HT-29 (cell line): ENCODE measurements at places on chromosomes 3 and 15. TPM values are rescaled to one million over a fixed set of nuclear protein-coding genes. Genes with fewer than 3 reads are reported as not detected.

ANKUB1 gene
- not detected in 2 replicates for total RNA-seq

CACNA2D2 gene
- 0.33 and 0.42 TPM in 2 replicates for total RNA-seq

GRCh38 chr3:55172913-55173312 lies 245.1 kb upstream of the LRTM1 start:
- no peak for DNase-seq

RETNLB gene
- total RNA-seq, result 0.16 and 2.2 TPM in 2 replicates

- no peak for DNase-seq
Measured at GRCh38 chr3:64824394-64824909, 136.7 kb upstream of the ADAMTS9 start.

DNA sequence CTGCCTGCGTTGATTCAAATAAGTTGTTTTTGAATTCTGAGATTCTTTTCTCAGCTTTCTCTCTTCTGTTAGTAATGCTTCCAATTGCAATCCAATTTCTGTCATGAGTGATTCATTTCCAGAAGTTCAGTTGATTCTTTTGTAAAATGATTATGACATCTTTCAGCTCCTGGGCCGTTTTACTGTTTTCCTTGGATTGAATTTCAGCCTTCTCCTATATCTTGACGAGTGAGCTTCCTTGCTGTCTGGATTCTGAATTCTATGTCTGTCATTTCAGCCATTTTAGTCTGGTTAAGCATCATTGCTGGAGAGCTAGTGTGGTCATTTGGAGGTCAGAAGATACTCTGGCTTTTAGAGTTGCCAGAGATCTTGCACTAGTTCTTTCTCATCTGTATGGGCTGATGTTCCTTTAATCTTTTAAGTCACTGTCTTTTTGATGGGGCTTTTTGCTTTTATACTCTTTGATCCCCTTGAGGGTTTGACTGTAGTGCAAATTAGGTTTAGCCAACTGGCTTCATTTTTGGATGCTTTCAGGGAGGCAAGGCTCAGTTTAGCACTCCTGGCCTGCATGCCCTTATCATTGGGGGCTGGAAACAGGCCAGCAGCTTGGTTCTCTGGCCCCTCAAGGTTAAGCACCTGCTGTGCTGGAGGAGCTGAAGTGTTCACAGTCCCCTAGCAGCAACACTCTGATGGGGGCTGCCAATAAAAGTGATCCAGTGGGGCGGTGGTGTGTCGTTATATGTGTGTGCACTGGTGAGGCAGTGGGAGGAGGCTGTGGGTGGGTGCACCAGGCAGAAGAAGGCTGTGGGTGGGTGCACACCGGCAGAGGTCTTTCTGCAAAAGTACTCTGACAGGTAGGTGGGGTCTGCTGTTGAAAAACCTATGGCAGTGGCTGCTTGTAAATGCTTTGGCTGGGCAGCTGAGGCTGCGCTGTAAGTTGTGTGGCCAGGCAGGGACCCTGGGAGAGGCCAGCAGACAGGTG lies 51.2 kb downstream of the MCTP2 start:
- DNase-seq, result no peak

- DNase-seq, result no peak
Measured at GRCh38 chr3:169827712-169828111, 15.0 kb upstream of the LRRC34 start.

C3orf22 gene
- not detected in 2 replicates for total RNA-seq

NPTN gene
- total RNA-seq, result 108 and 110 TPM in 2 replicates

DNA sequence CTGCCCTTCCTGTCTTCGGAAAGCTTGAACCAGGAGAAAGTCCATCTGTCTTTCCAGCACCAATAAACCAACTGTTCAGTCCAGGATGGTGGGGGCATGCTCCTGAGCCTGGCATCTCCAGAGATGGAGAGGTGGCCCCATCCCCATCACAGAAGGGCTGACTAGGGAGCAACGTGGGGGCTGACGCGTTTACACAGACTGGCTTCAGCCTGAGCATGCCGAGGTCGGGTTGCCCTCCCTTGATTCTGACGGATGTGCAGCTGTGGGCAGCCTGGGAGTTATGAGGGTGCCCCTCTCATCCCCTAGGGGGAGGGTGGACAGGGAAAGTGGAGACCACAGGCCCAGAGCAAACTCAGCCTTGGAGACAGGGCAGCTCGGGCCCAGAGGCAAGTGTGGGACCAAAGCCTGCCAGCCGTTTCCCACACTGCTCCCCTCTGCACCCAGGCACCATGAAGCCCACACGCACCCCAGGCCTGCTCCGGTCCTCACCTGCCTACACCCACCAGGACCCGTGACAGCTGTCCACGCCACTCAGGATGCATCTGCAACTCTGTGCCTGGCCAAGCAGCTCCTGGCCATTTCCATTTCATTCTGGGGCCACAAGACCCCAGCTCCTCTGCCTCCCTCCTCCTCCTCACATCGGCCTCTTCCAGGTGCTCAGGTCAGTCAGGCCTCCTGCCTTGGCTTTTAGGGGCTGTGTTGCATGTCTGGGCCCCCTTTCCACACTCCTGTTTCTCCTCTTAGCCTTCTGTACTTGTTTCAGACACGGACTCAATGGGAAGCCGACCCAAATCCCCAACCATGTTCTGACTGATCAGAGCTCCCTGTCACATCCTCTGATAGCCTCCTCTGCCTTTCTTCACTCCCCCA lies 48.2 kb upstream of the SLC41A3 start:
- no peak for DNase-seq

DNA sequence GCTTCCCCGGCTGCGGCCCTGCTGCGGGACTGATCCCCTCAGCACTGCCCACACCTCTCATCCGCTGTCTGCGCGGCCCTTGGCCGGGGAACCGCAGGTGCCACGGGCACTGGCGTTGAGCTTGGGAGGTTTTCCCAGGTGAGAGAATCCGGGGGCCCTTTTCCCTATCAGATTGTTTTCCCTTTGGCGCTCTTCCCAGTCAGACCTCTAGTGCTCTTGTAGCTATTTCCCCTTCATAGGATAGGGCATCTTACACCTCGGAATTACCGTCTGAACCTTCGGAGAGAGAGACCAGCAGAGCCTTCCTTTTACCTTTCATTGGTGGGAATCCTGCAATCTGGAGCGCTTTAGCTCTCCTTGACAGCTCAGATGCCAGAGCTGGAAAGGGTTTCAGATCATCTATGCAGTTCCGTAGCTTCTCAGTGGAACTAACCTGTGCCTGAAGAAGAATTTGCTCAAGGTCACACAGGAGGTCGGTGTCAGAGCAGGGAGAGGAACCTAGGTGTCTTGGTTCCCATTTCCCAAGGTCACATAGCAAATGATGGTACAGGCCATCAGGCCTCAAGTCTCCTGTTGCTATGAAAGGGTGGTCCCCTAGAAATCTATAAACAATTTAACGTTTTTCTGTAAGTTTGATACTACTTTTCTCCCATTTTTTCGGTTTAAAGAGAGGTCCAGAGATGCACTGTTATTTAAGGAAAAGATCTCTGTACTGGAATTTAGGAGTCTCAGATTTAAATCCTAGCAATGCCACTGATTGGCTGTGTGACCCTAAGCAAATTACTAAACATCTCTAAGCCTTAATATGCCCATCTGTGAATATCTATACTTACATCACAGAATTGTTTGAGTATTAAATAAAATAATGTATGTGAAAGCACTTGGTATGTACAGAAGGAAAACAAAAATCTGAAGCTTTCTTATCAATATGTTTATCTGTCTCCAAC lies 916 bp downstream of the IDH3A start:
- DNase-seq, result peak; percentile 75

GRCh38 chr15:33086500-33087121 lies 107.9 kb downstream of the FMN1 start:
- DNase-seq, result peak; percentile 72

- DNase-seq, result no peak
Measured at GRCh38 chr3:42876940-42877720, 1.5 kb upstream of the CYP8B1 start.

GRCh38 chr15:48858401-48858800 lies 19.5 kb upstream of the EID1 start:
- DNase-seq, result no peak

DNA sequence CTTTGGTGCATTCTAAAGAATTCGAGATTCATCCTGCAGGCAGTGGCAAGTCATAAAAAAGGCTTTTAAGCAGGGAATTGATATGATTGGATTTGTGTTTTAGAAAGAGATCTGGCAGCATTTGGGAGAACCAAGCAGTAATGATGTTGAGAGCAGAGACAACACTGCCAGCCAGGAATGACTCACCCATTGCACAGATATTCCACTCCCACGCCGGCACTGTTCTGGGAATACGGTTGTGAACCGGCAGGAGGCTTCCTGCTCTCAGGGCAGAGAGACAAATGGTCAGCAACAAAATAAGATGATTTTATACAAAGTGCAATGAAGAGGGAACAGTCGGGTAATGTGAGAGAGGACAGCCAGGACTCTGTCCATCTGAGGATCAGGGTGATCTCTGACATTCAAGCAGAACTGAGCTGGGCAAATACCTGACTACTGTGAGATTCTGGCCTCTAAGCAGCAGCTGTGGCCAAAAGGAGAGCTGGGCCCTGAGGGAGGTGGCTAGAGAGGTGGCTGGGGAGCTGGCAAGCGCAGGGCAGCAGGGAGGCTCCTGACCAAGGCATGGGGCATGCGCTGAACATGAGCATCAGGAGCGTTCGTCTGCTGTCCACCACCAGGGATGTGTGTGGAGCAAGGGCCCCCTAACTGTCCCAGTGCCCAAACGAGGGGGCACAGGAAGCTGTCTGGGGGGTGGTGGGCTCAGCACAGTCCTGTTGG lies 56.1 kb upstream of the PLXNA1 start:
- DNase-seq, result no peak

GRCh38 chr3:105823149-105823867 lies 45.5 kb downstream of the CBLB start:
- DNase-seq, result peak; percentile 40

GRCh38 chr15:33393546-33393945 lies 82.8 kb downstream of the RYR3 start:
- DNase-seq, result no peak

GRCh38 chr3:158127250-158128219 lies 17.6 kb downstream of the RSRC1 start:
- no peak for DNase-seq

DNA sequence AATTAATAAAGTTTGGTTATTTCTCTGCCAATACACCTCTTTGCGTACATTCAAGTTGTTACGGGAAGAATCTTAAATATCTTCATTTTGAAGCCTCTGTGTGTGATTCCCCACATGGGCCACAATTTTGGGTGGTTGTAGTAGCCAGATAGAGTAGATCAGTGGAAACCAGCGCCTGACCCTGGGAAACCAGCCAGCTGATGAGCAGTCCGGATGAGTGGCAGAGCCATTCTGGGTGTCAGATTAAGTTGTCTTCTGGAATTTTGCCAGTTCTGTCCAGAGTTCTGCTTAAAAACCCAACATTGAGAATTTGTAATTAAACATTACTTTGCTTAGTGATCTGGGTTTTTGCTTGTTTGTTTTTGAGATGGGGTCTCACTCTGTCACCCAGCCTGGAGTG lies 49.7 kb downstream of the MRPS25 start:
- DNase-seq, result no peak

- no peak for DNase-seq
Measured at GRCh38 chr3:117545484-117545883, 835.9 kb downstream of the TUSC7 start.

DNA sequence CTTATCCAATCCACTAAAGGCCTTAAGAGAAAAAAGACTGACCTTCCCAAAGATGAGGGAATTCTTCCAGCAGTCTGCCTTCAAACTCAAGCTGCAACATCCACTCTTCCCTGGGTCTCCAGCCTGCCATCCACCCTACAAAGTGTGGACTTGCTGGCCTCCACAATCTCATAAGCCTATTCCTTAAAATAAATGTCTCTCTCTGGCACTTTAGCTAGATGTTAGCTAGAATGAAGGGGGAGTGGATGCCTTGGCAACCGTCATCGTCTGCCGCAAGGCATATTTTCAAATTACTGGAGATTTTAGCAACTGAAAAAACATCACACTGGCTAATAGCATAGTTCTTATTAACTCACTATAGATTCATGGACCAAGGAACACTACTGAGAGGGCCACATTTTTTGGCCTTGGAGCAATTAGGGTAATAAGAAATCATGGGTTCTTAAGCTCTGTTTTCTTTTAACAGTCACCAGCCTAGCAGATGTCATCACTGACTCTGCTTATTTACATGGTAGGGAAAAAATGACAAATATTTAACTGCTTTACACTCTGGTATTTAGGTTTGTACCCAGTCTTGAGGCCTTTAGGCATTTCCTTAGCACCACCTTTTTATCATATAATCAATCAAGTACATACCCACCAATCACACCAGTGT lies 245.3 kb downstream of the MYRIP start:
- no peak for DNase-seq

DNA sequence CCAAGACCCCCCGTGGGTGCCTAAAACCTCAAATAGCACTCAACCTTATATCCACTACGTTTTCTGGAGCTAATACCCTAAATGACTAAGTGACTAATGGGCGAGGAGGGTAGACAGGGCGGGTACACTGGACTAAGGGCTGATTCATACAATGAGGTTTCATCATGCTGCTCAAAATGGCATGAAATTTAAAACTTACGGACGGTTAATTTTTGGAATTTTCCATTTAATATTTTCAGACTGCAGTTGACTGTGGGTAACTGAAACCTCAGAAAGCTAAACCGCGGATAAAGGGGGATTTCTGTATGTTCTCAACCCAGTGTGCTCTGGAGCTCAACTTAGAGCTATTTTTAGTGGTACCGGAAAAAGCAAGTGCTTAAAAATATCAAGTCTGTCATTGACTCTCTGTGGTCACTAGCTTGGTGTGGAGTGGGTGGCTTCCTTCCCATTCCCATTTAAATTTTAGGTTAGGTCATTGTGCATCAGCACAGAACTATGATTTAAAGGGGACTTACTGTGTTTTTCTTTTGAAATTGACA lies 72.9 kb downstream of the LRRC28 start:
- no peak for DNase-seq
